ENCODE measurements at places on chromosomes 12 and 14. TPM values are rescaled to one million over a fixed set of nuclear protein-coding genes. Genes with fewer than 3 reads are reported as not detected.

GRCh38 chr12:461425-461824, 1.7 kb downstream of the B4GALNT3 start:
- peaks cover 6% of the 10 kb centered on the region for H3K4me1 ChIP-seq
- no peak overlapping the region for H3K27ac ChIP-seq
- no peak for DNase-seq
- peaks cover 79% of the 10 kb centered on the region for H3K27me3 ChIP-seq

Gene APOF
- total RNA-seq, result not detected

DNA sequence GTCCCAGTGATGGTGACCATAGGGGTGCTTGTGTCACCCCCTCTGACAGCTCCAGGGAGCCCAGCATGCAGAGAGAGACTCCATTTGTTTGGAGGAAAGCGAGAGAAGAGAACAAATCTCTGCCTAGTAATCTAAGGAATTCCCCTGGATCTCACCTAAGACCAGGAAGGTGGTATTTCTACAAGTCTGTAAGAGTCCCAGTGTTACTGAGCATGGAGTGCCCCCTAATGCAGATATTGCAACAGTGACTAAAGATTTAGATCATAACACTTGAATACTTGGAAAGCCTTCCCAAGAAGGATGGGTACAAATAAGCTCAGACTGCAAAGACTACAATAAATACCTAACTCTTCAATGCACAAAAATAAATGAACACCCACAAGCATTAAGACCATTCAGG, 360.4 kb upstream of the GARIN6 start:
- H3K4me3 ChIP-seq, result no peak overlapping the region
- H3K36me3 ChIP-seq, result peaks cover 2% of the 10 kb centered on the region
- H3K4me1 ChIP-seq, result peaks cover 3% of the 10 kb centered on the region
- DNase-seq, result no peak
- no peaks in the 10 kb centered on the region for H3K27me3 ChIP-seq

GRCh38 chr12:50740307-50740706, 23.6 kb upstream of the ATF1 start:
- H3K4me1 ChIP-seq, result no peaks in the 10 kb centered on the region
- no peak overlapping the region for H3K27ac ChIP-seq
- no peak for DNase-seq
- peaks cover 56% of the 10 kb centered on the region for H3K36me3 ChIP-seq

Gene MAP3K9
- total RNA-seq, result 9.2 TPM

- H3K27ac ChIP-seq, result no peak overlapping the region
- no peak for DNase-seq
- peaks cover 11% of the 10 kb centered on the region for H3K27me3 ChIP-seq
- no peaks in the 10 kb centered on the region for H3K36me3 ChIP-seq
Observed at GRCh38 chr14:95359994-95360826, 40.5 kb upstream of the CLMN start.

- H3K4me3 ChIP-seq, result no peak overlapping the region
- no peak for DNase-seq
- peaks cover 20% of the 10 kb centered on the region for H3K27me3 ChIP-seq
- H3K4me1 ChIP-seq, result peaks cover 10% of the 10 kb centered on the region
Observed at GRCh38 chr12:132545955-132546354, 56.0 kb downstream of the FBRSL1 start.

Gene GNS
- 66.1 TPM for total RNA-seq

- H3K27me3 ChIP-seq, result peaks cover 2% of the 10 kb centered on the region
- DNase-seq, result no peak
- no peak overlapping the region for H3K4me3 ChIP-seq
- peaks cover 5% of the 10 kb centered on the region for H3K4me1 ChIP-seq
Observed at GRCh38 chr14:63055631-63056030, 10.4 kb upstream of the KCNH5 start.

Gene MUCL1
- total RNA-seq, result not detected

GRCh38 chr14:94952097-94952496, 182.2 kb upstream of the GSC start:
- H3K27ac ChIP-seq, result no peak overlapping the region
- H3K4me1 ChIP-seq, result no peaks in the 10 kb centered on the region
- H3K27me3 ChIP-seq, result peaks cover 14% of the 10 kb centered on the region

DNA sequence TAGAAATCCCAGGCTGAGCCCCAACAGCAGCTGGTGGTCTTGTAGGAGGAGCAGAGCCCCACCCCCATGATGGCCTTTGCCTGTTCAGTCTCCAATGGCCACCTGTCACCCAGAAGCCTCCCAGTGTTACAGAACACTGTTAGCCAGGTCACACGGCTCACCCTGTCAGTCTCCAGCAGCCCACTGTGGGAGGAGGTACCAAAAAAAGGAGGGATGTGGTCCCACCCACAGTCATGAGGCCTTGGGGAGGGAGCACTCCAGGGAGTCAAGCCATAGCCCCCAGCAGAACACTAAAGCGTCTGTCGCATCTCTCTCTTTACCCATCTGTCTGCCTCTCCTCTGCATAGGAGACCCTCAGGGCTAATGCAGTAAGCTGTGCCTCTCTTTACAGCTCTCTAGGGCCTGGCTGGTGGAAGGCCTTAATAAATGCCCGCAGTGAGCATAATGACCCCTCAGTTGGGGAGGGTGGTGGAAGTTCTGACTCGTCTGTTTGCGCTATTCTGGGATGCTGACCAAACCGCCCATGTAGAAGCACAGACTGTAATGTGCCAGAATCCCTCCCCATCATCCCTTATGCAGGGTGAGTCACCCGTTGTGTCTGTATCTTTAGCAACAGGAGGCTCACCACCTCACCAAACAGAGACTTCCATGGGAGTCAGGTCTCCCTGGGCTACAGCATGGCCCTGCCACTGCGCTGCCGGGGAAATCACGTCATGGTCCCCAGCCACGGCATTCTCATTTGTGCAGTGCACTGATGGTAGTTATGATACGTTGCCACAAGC, 14.6 kb downstream of the C14orf132 start:
- H3K27ac ChIP-seq, result no peak overlapping the region
- no peak for DNase-seq
- peaks cover 10% of the 10 kb centered on the region for H3K36me3 ChIP-seq
- H3K4me1 ChIP-seq, result peaks cover 10% of the 10 kb centered on the region
- no peaks in the 10 kb centered on the region for H3K27me3 ChIP-seq
- no peak overlapping the region for H3K4me3 ChIP-seq

GRCh38 chr12:63036974-63037335, 102.0 kb upstream of the PPM1H start:
- no peaks in the 10 kb centered on the region for H3K36me3 ChIP-seq
- no peak overlapping the region for H3K4me3 ChIP-seq
- DNase-seq, result no peak

DNA sequence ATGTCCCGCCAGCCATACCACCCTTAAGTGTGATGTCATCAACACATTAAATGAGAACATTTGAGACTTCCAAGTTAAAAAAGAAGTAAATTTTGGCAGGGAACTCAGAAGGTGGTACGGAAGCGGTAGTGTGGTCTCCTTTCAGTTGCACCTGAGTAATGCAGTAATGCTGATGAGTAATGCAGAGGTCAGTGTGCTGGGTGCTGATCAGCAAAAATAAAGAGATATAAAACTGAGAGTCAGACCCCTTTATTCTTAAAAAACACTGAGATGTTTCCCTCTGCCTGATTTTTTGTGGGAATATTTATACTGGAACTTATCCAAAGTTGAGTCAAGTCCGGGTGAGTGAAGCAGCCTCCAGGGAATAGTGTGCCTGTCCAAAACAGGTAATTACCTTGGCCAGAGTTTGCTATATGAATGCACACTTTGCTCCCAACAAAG, 370.6 kb upstream of the PRICKLE1 start:
- no peak for DNase-seq
- H3K4me3 ChIP-seq, result no peak overlapping the region
- no peaks in the 10 kb centered on the region for H3K27me3 ChIP-seq
- H3K36me3 ChIP-seq, result no peaks in the 10 kb centered on the region
- peaks cover 54% of the 10 kb centered on the region for H3K4me1 ChIP-seq

- no peak overlapping the region for H3K27ac ChIP-seq
- DNase-seq, result no peak
- H3K36me3 ChIP-seq, result no peaks in the 10 kb centered on the region
- H3K4me3 ChIP-seq, result no peak overlapping the region
- peaks cover 2% of the 10 kb centered on the region for H3K4me1 ChIP-seq
Observed at GRCh38 chr14:92409043-92409442, 86.1 kb downstream of the SLC24A4 start.

DNA sequence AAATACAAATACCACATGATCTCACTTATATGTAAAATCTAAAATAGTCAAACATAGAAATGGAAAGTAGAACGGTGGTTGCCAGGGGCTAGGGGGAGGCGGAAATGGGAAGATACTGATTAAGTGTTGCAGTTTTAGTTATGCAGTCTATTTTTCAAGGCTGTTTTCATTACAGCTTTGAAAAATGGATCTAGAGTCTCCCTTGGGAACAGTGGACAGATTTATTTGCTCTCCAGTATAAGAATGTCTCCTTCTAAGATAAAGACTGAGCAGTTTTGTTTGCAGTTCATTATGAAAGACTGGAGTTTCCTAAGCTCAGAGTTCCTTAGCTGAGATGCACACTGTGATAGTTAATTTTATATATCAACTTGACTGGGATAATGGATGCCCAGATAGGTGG, 202.5 kb downstream of the KLHL28 start:
- no peaks in the 10 kb centered on the region for H3K27me3 ChIP-seq
- H3K27ac ChIP-seq, result peak overlapping the region; percentile 61
- no peaks in the 10 kb centered on the region for H3K36me3 ChIP-seq
- H3K4me3 ChIP-seq, result no peak overlapping the region
- H3K4me1 ChIP-seq, result peaks cover 33% of the 10 kb centered on the region

DNA sequence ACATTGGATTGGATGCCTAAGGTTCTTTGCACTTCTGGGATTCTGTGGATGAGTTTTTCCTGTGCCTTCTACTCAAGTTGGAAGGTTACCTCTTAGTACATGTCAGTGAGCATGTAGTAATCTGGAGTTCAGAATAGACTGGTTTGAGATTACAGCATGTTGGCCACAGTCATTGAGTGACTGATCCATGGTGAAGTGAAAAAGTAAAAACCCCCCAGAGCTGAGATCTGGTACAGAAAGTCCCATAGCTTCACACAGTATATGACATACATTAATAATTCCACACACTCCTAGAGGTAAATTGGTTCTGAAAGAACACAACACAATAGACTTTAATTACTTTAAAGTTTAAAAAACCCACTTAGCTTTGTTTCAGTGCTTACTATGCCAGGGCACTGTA, 11.9 kb upstream of the CCND2 start:
- H3K27me3 ChIP-seq, result peaks cover 43% of the 10 kb centered on the region
- H3K36me3 ChIP-seq, result no peaks in the 10 kb centered on the region

Gene NEK9
- 121 TPM for total RNA-seq

DNA sequence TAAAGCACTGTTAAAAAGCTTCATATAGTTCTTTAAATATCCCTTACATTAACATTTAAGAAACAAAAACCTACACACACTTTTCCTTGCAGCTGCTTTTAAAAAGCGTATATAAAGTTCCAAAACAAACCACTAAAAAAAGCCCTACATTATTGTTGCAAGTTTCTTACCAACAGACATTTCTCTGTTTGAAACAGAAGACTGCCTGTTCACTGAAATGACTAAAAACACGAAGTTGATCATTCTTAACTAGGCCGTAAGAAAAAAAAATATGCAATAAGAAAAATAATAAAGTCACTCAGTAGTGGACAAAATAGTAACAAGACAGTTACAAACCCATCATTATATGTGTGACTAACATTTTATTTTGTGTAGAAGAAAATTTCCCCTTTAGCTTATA, 37.3 kb downstream of the KIF21A start:
- DNase-seq, result no peak
- H3K27ac ChIP-seq, result no peak overlapping the region
- H3K4me1 ChIP-seq, result peaks cover 30% of the 10 kb centered on the region
- H3K27me3 ChIP-seq, result no peaks in the 10 kb centered on the region
- no peak overlapping the region for H3K4me3 ChIP-seq
